ENCODE measurements at places on chromosomes 11 and 22.
A peak's percentile ranks its signal among the peaks of the same experiment; 100 is the strongest.

GRCh38 chr22:48402591-48403031 is 1425.1 kb downstream of the BRD1 start:
- no peak for DNase-seq

DNA sequence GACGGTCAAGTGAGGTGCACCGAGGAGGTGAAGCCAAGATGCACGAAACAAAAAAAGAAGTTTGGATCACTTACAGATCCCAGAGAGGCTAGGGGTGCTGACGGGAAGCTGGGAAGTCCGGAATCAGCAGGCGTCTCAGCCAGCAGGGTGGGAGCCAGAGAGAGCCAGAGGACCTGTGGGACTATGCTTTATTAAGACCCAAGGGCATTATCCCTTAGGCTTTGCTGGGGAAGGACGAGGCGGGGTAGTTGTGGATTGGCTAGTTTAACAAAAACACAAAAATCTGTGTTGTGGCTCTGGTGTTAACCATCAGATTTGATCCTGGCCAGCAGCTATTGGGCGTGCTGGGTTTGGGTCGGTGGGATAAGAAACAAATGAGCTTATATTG is 427.1 kb downstream of the DYNC2H1 start:
- no peak for DNase-seq

DNA sequence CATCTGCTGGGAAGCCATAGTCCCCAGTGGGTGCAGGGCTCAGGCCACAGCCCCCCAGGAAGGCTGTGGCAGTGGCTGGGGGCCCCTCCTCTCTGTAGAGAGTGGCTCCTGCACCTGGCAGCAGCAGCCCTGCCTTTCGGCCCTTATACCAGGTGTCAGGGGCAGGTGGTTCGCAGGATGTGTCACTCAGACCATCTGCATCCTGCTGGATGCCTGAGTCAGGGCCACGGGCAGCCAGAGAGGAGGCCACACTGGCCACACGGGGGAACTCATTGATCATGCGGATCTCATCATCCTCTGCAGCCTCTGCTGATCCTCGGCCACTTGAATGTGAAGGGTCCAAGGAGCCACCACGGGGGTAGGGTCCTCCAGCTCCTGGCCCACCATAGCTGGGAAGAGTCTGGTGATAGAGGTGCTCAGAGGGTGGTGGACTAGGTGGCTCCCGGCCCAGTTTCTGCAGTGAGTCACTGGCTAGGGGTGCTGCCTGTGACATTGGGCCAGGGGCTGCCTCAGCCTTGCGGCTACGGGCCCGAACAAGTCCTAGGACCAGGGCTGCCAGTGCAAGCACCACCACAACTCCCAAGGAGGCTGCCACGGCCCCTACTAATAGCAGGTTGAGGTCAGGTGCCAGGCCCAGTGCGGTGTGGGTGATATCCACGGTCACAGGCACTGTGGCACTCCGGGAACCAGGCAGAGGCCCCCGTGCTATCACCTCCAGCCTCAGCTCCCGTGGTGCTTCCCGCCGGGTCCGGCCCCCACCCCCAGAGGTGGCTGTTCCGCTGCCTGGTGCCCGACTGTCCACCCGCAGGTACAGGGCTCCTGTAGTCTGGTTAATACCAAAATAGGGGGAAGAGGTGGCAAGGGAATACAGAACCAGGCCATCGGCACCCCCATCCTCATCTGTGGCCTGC is 3.3 kb upstream of the TPP1 start:
- DNase-seq: no peak

- DNase-seq: no peak
Observed at GRCh38 chr22:41479671-41480396, 10.9 kb downstream of the ACO2 start.

- DNase-seq: no peak
Observed at GRCh38 chr11:123582992-123583504, 71.4 kb downstream of the SCN3B start.

- DNase-seq: no peak
Observed at GRCh38 chr11:119460097-119460496, 37.1 kb upstream of the THY1 start.

DNA sequence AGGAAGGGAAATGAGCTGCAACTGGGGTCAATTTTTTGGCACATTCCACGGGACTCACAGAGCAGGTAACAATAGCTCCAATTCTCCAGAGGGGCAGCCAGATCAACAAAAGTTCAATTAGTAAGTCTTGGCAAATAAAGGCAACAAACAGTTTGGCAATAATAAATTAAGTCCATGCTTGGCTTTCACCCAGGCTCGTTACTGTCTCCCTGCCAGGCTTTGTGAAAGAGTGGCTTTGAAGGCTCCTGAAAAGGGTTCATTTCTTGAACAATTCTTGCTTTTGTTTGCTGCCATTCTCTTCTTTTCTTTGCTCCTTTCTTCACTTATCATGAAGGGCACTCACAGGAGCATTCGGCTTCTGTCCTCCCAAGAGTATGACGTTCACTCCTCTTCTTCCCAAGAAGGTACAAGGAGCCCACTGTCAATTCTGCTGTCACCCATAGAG is 123.3 kb downstream of the APIP start:
- no peak for DNase-seq

- DNase-seq: no peak
Observed at GRCh38 chr22:40499209-40499623, 128.8 kb downstream of the SGSM3 start.

GRCh38 chr11:7973011-7973410 is 7.8 kb upstream of the NLRP10 start:
- no peak for DNase-seq

DNA sequence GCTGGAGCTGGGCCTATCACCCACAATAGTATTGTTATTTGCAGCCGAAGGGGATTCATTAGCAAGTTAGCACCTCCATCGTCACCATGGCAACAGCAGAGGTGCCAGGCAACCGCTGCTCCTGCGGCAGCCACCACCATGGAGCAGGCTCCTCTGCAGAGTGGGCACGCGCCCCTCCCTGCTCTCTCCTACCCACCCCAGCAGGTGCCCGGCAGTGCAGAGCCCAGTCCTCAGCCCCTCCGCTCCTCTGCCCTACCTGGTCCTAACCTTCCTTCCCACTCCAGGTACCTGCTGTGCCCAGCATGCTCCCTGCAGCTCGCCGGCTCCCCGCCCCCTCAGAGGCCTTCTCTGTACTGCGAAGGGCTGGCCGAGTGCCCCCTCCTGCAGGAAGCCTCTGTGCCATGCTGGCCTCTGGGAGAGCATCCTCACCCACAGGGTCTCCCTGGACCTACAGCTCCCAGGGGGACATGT is 3.6 kb downstream of the DUSP8 start:
- no peak for DNase-seq

DNA sequence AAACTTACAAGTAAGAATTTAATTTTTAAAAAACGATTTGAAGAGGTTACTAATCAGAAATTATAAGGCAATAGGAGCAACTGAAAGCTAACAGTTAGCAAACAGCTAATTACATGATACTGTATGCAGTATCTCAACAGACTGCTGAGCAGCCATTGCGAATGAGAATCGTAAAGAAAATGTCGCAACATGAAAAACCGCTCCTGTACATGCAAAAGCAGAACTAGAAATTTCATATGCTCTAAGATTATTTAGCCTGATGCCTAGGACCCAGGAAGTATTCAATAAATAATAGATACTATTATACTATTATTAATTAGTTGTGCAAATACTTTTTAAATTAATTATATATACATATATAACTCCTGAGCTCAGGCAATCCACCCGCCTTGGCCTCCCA is 48.7 kb upstream of the EP300 start:
- no peak for DNase-seq

- DNase-seq: peak; percentile 9
Observed at GRCh38 chr11:78646564-78647185, 72.0 kb upstream of the NARS2 start.

- DNase-seq: no peak
Observed at GRCh38 chr11:15801126-15801525, 555.2 kb downstream of the SOX6 start.

- DNase-seq: no peak
Observed at GRCh38 chr11:76102802-76103201, 103.5 kb downstream of the WNT11 start.

- no peak for DNase-seq
Observed at GRCh38 chr22:48824712-48825651, 1002.7 kb downstream of the BRD1 start.

DNA sequence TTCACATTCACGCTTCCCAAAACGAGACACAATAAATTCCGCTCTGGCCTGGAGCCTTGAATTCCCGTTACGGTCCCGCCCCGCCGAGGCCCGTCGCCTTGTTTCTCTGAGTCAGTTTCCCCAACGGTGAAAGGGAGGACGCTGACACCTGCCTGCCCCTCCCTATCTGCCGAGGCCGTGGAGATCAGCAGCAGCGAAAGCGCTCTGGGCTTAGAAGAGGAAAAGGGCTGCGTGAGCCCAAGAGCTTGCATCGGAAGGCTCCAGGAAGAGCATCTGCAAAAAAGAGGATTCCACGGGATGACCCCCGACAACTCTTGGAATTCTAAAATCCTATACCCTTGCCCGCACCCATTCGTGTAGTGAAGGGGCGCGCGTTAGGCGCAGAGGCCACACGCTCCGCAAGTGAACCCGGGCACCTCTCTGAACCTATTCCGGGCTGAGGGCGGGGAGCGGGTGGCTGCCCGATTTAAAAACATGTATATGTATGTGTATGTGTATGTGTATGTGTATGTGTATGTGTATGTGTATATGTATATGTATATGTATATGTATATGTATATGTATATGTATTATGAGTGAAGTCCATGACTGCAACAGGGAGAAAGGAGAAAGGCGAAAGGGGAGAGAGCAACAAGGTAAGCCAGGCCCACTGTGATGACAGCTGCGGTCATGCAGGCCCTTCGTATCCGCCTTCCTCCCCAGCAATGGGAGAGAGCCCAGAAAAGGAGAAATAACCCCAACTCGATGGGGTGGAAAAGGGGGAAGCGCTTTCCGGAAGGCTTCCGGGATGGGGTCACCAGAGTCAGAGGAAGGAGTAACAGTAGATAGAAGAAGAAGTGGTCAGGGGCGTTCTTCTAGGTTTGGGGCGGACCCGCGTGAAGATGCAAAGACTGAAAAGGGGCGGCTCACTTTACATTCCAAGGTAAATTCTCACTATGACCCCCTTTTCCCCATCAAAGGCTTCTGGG is 948 bp upstream of the MRTFA start:
- DNase-seq: peak; percentile 36

GRCh38 chr11:17477084-17477333 is 364 bp upstream of the ABCC8 start:
- DNase-seq: no peak

- no peak for DNase-seq
Observed at GRCh38 chr11:113593698-113594308, 112.3 kb downstream of the TMPRSS5 start.

GRCh38 chr11:121485216-121485615 is 32.4 kb upstream of the SORL1-AS1 start:
- no peak for DNase-seq

DNA sequence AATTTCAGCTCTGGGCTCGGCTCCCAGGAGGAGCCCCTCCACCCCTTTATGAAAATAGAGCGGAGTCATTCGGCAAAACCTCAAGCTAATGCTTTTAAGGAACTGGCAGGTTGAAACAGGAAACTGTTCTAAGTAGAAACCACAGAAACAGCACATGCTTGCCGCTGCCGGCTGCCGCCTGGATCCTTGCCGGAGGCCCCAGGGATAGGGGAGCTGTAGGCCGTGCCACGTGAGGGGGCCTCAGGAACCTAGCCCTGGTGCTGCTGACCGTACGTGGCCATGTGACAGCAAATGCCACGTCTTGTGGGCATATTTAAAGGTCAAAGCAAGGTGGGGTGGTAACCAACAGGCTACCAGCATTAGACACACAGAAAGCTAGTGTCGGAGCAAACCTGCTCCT is 77.9 kb upstream of the TIMP3 start:
- peak; percentile 21 for DNase-seq

- DNase-seq: no peak
Observed at GRCh38 chr11:38819981-38820380, 2221.9 kb upstream of the RAG2 start.

GRCh38 chr11:14645015-14645912 is 1.7 kb downstream of the PDE3B start:
- no peak for DNase-seq

DNA sequence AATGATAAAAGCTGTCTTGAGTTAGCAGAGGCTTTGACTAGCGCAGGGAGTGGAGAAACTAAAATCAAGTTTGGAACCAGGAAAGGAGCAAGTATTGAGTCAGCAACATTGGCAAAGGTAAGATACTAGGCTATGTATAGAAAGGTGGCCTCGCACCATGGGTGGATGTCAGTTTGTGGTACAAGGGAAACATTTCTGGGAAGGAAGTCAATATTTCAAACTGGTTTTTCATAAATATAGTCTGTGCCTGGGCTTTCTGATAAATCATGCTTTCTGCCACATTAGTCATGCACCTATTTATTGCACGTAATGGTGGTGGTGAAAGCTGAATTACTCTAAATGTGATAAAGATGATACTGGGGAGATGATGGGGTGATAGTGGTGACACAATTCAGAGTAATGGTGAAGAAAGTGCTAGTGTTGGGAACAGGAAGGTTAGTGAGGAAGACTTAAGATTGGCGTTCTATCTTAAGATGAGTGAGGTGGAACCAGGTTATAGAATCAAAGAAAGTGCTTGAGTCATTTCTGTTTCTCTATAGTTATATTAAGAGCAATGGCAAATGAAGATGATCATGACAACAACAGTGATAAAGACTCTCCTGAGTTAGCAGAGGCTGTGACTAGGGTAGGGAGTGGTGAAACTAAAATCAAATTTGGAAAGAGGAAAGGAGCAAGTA is 729.0 kb downstream of the FAM181B start:
- no peak for DNase-seq

DNA sequence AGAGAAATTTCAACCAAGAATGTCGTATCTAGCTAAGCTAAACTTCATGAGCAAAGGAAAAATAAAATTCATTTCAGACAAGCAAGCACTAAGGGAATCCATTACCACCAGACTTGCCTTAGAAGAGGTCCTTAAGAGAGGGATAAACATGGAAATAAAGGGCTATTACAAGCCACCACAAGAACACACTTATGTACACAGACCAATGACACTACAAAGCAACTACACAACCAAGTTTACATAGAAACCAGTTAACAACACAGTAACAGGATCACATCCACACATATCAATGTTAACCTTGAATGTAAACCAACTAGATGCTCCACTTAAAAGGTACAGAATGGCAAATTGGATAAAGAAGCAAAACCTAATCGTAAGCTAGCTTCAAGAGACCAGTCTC is 38.0 kb downstream of the TMEM123 start:
- no peak for DNase-seq

DNA sequence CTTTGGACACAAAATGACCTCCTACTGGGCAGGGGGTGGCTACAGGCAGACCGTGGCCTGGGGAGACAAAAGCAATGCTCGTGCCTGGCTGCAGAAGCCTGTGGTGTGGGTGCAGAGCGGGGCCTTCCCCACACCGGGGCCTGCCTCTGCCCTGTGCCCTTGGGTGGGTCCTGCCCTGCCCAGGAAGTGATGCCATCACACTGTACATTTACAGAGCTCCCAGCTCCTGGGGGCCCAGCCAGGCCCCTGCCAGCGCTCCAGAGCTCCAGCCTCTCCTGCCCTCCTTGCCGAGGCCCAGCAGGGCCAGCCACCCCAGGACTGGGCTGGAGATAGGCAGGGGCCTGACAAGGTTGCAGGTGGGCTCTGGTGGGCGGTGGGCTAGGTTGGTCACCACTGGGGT is 40.1 kb downstream of the MUC5B start:
- no peak for DNase-seq

GRCh38 chr11:2387266-2387987 is 10.3 kb downstream of the CD81 start:
- no peak for DNase-seq
